Hematopoietic multipotent progenitor cell (in vitro differentiated cells): ENCODE measurements at places on chromosomes 2 and 18.
A peak's percentile ranks its signal among the peaks of the same experiment; 100 is the strongest.

GRCh38 chr18:24741965-24742724 is 281.7 kb downstream of the HRH4 start:
- no peak for DNase-seq

GRCh38 chr2:172829229-172829628 is 93.6 kb downstream of the RAPGEF4 start:
- no peak for DNase-seq

DNA sequence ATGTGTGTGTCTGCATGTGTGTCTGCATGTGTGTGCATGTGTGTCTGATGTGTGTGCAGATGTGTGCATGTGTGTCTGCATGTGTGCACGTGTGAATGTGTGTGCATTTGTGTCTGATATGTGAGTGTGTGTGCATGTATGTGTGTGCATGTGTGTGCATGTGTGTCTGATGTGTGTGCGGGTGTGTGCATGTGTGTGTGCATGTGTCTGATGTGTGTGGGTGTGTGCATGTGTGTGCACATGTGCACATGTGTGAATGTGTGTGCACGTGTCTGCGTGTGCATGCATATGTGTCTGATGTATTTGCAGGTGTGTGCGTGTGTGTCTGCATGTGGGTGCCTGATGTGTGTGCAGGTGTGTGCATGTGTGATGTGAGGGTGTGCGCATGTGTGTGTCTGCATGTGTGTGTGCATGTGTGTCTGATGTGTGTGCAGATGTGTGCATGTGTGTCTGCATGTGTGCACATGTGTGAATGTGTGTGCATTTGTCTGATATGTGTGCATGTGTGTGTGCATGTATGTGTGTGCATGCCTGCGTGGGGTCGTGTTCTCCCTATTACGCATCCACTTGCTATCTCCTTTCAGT is 470.1 kb upstream of the HS6ST1 start:
- no peak for DNase-seq

- DNase-seq = no peak
Observed at GRCh38 chr2:161223139-161223732, 63.0 kb downstream of the TANK start.

DNA sequence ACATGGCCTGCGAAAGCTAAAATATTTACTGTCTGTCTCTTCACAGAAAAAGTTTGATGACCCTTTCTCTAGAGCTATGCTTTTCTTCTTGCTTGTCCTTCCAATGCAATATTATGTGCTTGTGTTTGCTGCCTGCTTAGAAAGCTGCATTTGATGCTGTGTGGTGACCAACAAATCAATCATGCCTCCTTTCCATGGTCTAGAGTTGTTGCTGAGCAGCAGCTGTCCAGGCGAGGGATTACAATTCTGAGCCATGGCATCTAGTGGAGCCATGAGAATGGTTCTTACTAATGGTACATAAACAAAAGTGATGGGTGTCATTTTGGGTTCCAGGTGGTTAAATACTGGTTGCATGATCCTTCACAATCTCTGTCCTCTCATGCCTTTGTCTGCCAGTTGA is 1142.1 kb downstream of the DPP10 start:
- DNase-seq = no peak

- DNase-seq = no peak
Observed at GRCh38 chr18:8153887-8154583, 455.2 kb upstream of the RAB12 start.

GRCh38 chr2:169324581-169325260 is 37.6 kb downstream of the LRP2 start:
- DNase-seq = no peak

DNA sequence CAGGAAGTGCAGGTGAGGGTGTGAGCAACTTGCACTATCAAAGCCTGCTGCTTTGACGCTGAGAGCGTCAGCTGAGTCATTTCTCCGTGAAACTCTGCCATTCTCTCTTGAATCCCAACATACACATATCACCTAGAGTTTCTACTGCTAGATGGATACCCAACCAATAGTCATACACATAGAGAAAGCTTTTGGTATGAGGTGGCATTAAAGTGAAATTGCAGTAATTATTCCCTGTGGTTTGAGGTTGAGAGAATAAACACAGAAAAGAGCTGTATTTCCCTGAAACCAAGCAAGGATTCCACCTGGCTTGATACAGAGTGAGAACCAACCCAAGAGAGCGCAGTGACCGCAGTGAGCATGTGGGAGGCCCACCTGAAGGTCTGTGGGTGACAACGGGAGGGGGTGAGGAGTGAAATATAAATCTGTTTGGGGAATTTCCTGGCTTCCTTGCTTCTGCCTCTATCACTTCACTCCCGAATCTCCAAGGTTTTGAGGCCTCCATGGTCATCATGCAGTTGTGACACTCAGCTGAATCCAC is 28.8 kb upstream of the TMEM18 start:
- DNase-seq = no peak

- no peak for DNase-seq
Observed at GRCh38 chr2:199977984-199978415, 22.6 kb downstream of the MAIP1 start.

DNA sequence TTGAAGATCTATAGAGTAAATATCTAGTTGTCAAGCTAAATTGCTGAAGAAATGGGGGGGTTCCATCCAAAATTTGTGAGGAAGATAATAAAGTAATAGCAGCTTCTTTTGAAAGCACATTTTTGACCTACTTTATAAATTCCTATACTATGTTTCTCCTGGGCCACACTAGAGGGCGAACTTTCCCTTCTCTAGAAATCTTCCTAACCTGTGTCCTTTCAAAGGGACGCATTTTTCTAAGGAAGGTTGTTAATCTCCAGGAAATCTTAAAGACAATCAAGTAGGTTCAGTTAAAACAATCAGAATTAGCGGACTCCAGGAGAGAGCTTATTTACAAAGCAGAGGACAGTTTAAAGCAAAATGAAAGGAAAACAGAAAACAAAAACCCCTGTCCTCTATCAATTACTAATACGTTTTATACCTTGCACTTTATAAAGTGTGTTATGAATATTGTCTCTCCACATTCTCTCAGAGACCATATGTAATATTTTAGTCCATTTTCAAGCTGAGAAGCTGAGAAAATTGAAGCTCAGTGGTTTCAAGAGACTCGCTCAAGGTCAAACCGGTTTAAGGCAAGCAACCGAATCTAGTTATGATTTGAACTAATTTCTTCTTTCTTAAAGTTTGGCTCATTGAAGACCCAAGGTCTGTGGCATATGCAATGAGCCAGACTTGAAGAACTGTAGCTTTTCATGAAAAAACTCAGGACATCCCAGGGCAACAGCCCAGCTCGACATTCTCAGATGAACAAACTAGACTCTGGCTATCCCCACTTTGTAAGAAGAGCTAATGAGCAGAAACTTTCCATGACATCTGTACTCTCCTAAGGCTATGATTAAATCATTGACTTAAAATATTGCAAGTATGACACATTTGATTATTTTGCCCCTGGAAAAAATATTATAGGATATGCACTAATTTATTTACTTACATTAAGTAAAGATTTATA is 273.6 kb downstream of the PAX3 start:
- DNase-seq = no peak

- peak; percentile 86 for DNase-seq
Observed at GRCh38 chr18:48902023-48902855, 48.5 kb downstream of the SMAD7 start.

- no peak for DNase-seq
Observed at GRCh38 chr2:181362561-181362960, 94.6 kb upstream of the ITGA4 start.

- no peak for DNase-seq
Observed at GRCh38 chr18:24485681-24486080, 25.2 kb downstream of the HRH4 start.

DNA sequence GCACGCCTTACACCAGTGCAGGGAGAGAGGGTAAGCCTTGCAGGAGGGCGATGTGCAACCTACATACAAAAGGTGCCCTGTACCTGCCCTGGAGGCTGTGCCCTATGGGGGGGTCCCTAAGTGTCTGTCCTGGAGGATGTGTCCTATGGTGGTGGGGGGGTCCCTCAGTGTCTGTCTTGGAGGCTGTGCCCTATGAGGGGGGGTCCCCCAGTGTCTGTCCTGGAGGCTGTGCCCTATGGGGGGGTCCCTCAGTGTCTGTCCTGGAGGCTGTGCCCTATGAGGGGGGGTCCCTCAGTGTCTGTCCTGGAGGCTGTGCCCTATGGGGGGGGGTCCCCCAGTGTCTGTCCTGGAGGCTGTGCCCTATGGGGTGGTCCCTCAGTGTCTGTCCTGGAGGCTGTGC is 216.6 kb downstream of the HDAC4 start:
- DNase-seq = no peak

GRCh38 chr2:55175254-55176093 is 56.6 kb downstream of the CLHC1 start:
- no peak for DNase-seq

DNA sequence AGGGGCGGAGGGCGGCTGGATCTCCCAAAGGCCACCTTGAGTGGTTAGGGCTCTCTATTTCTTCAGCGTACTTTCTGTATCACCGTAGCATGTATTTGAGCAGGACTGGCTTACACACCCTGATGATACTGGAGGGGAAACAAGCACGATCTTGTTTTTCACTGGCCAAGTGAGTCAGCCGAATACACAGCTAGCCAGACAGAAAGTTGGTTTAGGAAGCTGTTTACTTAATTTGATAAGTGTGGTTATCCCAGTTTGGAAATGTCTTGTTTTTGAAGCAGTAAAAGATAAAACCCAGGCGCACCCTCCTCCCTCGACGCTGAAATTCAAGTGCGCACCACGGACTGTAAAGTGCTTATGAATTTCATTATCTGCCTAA is 582 bp downstream of the RIOK3 start:
- no peak for DNase-seq

DNA sequence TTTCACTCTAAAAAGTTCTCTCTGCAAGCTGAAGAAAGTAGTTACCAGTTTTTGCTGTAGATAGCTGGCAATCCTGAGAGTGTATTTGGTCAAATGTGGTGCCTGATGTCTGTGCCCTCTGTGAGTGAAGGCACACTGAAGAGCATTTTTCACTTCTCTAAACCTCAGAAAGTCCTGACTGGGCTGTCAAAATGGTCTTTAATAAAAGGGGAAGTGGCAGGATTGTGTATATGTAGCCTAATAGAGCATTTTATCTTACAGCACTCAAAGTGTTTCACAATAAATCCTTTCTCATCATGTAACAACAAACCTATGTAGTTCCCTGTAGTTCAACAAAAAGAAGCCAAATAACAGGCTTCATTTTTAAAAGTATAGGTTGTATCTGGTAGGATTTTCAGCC is 1552.3 kb upstream of the SLC39A10 start:
- no peak for DNase-seq

- no peak for DNase-seq
Observed at GRCh38 chr18:7301094-7301493, 70.2 kb downstream of the LRRC30 start.

GRCh38 chr2:23745726-23746105 is 181.2 kb downstream of the ATAD2B start:
- no peak for DNase-seq

DNA sequence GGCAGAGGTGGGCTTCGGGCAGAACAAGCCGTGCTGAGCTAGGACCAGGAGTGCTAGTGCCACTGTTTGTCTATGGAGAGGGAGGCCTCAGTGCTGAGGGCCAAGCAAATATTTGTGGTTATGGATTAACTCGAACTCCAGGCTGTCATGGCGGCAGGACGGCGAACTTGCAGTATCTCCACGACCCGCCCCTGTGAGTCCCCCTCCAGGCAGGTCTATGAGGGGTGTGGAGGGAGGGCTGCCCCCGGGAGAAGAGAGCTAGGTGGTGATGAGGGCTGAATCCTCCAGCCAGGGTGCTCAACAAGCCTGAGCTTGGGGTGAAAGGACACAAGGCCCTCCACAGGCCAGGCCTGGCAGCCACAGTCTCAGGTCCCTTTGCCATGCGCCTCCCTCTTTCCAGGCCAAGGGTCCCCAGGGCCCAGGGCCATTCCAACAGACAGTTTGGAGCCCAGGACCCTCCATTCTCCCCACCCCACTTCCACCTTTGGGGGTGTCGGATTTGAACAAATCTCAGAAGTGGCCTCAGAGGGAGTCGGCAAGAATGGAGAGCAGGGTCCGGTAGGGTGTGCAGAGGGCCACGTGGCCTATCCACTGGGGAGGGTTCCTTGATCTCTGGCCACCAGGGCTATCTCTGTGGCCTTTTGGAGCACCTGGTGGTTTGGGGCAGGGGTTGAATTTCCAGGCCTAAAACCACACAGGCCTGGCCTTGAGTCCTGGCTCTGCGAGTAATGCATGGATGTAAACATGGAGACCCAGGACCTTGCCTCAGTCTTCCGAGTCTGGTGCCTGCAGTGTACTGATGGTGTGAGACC is at the start of gene PROC:
Gene PROC, plus strand, starts transcription at position 128 of the 812 bp plus-strand sequence. CDS start 1,516 bp downstream, outside the sequence.
- DNase-seq = no peak

DNA sequence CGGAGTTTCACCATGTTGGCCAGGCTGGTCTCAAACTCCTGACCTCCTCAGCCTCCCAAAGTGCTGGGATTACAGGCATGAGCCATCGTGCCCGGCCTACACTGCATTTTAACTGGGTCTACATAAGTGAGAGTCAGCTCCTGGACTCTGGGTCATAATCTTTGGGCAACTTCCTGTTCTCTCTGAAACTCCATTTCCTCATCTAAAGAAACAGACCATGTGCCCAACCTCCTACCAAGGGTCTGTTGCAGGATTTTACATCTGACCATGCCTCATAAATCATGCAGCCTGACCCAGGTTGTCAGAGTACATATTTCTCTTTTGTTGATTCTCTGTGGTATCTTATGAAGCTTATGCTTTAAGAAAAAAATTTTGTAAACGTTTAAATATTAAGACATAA is 280.4 kb downstream of the ALPK2 start:
- peak; percentile 25 for DNase-seq

- no peak for DNase-seq
Observed at GRCh38 chr2:102014041-102014345, 22.2 kb downstream of the IL1R2 start.

DNA sequence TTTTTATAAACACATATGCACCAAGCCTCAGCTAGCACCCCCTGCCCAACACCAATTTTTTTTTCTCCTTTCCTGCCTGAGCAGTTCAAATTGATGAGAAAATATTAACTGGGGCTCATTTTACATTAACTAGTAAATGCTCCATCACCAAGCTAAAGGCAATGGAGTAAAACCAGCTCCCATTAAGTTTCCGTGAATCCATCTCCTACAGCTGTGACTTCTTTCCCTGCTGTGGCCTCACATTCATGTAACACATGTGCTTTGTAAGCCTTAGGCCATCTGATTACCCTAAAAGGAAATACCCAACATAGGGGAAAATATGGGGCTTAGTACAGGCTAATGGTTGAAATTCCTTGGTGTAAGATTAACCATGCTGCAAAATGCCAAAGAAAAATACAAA is 60.8 kb downstream of the DNER start:
- DNase-seq = no peak

- no peak for DNase-seq
Observed at GRCh38 chr2:154375579-154375931, 322.9 kb upstream of the KCNJ3 start.
